CD4-positive, alpha-beta T cell treated with Interleukin-1 beta for 1 hour (primary cell): ENCODE measurements at places on chromosomes 2 and 18.

DNA sequence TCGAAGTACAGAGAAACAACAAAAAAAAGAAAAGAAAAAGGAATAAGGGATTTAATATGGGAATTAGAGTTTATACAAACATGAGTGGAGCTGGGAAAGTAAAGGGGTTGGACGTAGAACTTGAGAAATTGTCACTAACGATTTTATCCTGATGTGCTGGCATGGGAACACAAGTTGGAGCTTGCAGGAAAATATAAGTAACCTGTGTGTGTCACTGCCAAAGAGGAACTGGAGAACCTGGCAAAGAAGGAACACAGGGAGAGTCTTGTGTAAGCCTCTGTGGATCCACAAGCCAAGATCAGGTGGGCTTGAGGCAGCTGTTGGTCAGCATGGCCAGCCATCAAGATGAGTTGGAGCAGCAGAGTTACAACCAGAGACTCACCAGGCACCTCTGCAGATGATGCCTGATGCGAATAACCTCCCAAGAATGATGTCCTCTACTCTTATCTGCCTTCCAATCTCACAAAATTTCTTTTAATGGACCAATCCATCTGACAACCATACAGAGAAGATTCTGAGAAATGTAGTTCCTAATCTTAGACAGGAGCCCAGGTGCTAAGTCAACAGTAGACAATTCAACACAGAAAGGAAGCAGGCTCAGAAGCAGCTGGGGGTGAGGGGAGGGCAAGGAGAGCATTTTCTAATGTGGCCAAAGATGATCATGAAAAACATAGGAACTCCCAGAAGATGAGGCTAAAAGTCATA is 77.0 kb upstream of the SPOPL start:
- no peak for DNase-seq

DNA sequence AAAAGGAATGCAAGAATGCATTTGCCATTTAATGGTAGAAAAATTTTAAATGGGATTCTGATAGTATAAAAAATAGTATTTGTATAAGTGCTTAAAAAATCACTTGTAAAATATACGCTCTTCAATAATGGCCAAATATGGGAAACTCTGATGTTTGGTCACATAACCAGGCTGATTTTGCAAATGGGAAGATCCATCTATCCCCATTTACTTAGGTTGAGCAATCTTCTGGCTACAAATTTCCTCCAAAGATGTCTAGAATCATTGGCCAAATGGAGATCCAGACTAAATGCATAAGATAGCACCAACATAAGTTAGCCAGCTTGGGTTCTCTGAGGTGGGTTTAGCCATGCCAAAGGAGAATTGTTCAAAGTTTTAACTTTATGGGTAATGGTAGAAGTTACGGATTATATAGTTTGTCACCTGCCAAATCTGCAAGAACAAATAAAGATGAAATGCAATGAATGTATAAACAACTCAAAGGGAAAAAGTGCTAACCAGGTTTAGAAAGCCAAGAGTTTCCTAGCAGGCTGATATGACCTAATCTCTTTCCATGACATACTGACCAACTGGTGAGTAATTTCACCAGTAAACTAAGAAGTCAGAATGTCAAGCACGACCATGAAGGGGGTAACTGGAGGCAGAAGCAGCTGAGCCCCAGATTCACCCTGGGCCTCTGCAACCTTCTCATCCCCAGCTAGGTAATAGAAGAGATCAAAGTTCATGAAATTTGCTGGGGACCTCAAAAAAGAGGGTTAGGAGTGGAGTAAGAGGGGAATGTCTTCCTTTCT is 10.0 kb downstream of the RHOB start:
- DNase-seq, result no peak

- DNase-seq, result no peak
Observed at GRCh38 chr2:45029215-45029614, 20.0 kb upstream of the SIX2 start.

DNA sequence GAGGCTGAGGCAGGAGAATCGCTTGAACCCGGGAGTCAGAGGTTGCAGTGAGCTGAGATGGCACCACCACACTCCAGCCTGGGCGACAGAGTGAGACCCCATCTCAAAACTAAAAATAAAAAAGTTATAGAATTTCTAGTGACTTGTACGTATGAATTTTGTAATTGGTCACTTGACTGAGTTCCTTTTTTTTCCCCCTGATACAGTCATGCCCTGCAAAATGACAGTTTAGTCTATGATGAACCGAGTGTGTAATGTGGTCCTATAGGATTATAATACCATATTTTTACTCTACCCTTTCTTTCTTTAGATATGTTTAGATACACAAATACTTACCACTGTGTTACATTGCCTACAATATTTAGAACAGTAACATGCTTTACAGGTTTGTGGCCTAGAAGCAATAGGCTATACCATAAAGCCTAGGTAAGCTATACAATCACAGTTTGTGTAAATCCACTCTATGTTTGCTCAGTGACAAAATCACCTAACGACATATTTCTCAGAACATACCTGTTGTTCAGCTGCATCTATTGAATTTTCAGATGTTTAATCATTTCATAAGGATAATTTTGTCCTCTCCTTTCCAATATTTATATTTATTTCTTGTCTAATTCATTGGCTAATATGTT is 25.4 kb downstream of the SOCS6 start:
- no peak for DNase-seq

DNA sequence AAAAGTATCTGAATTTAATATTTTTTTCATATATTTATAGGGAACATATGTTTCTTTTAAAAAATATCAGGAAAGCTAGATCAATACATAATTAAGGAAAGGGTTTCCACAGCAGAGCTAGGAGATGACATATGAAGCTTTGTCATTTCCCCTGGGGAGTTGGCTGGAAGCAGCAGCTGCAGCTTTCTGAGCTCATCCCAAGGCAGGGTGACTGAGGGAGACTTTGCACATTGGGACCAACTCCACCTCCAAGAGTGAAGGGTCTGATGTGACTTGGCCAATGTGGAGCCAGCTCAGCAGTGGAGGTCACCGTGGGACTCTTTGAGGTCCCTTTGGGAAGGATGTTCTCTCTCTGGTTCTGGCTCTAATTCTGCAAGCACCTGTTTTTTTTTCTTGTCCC is 315.1 kb downstream of the RDH14 start:
- DNase-seq, result no peak

- no peak for DNase-seq
Observed at GRCh38 chr2:111015283-111015995, 105.3 kb upstream of the BCL2L11 start.

- no peak for DNase-seq
Observed at GRCh38 chr18:74068296-74068695, 79.3 kb downstream of the FBXO15 start.
